ENCODE measurements at places on chromosomes 2 and 18.

DNA sequence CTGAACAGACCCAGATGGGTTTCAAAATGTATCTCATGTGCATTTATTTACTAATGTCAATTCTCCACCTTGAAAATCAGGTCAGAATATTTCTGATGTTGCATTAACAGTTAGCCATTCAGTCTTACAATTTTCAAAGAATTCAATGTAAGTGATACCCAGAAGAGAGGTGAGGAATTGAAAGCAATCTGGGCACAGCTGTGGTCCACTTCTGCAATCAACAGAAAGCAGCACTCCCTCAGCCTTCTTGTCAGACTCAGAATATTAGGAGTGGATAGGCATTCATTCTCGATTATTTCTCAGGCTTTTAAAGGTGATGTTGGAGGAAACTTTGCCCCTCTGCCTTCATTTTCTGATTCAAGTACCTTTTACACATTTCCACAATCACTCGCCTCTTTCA is 15.7 kb downstream of the CCL20 start:
- DNase-seq, result no peak

- DNase-seq, result no peak
Measured at GRCh38 chr2:147641651-147642050, 203.2 kb upstream of the ACVR2A start.

DNA sequence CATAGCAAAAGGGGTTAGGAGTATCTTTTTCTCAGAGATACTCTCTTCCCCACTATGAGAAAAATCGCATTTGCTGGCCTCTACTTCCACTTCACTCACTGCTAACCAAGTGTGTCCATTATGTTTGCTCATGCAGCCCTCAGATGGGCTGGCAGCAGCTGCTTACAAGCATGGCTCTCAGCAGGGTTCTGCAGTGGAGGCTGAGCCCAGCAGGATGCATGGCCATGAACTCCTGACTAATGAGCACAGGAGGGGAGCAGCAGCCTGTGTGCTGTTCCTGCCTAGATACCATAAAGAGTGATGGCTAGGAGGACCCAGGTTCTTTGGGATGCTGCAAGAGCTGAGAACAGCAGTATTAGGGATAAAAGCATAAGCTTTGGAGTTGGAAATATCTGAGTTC is 316.9 kb upstream of the THSD7B start:
- peak; percentile 5 for DNase-seq

- DNase-seq, result no peak
Measured at GRCh38 chr2:48699348-48699930, 56.1 kb downstream of the LHCGR start.

GRCh38 chr18:28147674-28148171 is 29.2 kb downstream of the CDH2 start:
- no peak for DNase-seq

DNA sequence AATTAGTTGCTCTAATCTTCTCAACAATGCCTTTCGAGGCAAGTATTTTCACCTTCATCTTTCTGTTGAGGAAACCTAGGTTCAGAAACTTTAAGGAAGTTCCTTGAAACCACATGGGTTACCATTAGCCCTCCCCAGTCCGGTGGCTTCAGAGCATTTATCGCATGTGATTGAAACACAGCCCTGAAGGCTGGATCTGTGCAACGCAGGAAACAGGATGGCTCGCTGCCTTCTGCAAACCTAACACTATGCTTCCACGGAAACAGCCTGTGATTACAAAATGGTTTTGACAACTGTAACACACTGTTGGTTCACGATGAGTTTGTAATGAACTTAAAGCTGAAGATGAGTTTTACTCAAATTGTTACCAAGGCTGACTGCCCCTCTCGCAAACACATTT is 68.5 kb downstream of the EPB41L3 start:
- DNase-seq, result no peak

DNA sequence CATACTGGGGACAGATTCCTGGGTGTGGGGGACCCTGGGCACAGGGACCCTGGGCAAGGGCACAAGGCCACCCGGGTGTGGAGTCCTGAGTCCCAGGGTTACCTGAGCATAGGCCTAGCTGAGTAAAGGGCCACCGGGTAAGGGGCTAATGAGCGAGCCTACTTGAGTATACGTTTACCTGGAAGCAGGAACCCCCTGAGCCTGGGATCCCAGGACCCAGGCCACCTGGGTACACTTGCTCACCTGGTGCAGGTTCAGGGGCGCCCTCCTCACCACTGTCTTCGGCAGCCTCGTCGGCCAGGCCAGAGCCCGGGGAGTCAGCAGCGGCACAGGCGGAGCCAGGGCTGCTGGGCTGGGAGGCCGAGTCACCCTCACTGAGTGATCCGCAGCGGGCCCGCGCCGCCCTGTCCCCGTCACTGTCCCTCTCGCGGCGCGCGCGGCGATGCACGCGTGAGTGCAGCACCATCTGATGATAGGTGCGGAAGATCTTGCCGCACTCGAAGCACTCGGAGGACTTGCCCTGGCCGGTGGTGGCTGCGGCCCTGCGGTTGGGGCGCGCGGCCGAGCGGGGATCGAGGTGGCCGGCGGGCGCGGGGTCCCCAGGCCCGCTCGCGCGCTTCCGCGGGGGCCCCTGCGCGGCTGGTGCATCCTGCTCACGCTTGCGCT is 53.9 kb downstream of the ZNF516 start:
- no peak for DNase-seq

DNA sequence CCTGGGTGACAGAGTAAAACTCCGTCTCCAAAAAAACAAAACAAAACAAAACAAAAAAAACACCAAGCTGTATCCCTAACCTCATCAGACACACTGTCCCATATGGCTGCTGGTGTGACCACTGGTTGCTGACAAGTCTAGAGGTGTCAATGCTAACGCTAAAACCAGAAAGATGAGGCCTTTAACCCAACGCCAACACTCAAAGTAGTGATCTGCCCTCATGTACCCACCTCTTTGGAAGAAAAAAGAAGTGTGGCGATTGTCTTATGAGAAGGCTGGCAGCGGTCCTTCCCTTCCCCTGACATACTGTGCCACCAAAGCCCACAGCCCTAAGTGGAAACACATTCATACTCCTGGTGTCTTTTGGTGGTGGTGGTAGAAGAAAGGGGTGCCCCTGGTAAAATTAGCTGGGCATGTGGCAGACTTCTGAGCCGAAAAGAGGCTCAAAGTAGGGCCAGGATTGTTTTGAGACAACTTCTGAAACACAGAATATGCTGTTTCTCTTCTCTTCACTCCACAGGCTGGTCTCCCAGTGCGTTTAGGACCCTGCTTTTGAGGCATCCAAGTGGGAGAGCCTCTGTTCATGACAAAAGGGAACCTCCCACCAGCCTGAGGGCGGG is 9.8 kb downstream of the SERTAD2 start:
- DNase-seq, result no peak

DNA sequence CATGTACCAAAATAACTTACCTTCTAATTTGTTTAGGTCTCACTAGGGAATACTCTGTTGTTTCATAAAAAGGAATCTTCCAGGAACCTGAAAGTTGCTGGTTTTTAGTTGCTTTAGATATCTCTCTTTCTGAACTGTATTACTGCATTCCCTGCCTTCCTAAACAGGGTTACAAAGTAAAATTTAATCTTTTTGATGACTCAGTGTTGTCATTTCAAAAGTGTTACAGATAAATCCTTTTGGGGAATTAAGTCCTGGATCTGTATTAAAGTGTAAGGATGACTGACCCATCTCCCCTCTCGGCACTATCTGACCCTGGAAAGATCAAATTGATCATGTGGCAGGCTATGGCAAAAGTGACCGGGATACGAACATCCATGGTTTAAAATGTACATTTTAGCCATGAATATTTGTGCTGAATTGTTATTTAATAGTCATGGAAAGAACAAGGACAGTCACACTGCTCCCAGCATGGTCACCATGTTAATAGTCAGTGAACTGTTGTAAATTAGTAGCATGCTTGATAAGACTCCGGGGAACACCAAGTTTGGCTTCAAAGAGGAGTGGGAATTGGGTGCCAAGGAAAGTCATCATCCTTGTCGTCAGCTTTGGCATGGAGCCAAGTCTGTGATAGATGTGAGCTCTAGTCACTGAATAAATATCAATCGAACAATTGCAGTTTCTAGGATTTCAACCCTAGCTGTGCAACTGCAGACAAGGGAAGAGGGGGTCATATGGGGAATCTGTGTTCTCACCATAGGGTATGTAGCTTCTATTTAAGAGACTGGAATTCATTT is 4.2 kb downstream of the PLEKHA3 start:
- DNase-seq, result peak; percentile 43

DNA sequence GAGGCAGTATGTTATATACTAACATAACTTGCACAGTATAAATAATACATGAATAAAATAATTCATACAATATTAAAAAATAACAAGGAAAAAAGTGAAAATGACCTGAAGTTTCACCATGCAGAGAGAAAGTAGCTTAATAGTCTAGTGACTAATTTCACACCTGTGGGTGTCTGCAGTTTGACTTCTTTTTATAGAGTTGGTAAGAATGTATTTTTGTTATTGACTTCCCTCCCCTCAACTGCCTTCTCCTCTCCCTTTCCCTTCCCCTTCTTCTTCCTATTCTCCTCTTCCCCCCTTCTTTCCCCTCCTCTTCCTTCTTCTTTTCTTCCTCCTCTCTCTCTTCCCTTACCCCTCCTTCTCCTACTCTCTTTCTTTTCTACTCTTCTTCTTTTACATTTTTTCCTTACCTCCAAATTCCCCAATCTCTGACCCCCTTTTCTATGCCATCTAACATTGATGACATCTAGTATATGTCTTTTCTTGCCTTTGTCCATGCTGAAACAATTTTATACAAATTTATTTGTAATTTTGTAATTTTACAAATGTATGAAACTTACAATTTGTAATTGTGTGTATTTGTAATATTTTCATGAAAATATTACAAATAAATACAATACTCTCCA is 3.1 kb downstream of the DNAH6 start:
- DNase-seq, result no peak

- DNase-seq, result no peak
Measured at GRCh38 chr2:43424262-43425207, 171.3 kb downstream of the THADA start.

- DNase-seq, result no peak
Measured at GRCh38 chr2:50770299-50770698, 261.6 kb downstream of the NRXN1 start.
